ENCODE measurements at places on chromosomes 2 and 18.

GRCh38 chr2:43073401-43073825, 153.0 kb downstream of the ZFP36L2 start:
- peak; percentile 77 for DNase-seq

- DNase-seq: peak; percentile 87
Observed at GRCh38 chr2:40332191-40332826, 119.6 kb downstream of the SLC8A1 start.

GRCh38 chr2:135175177-135175576, 123.1 kb downstream of the RAB3GAP1 start:
- DNase-seq: no peak

GRCh38 chr2:96864343-96865091, 5.4 kb downstream of the SEMA4C start:
- no peak for DNase-seq

DNA sequence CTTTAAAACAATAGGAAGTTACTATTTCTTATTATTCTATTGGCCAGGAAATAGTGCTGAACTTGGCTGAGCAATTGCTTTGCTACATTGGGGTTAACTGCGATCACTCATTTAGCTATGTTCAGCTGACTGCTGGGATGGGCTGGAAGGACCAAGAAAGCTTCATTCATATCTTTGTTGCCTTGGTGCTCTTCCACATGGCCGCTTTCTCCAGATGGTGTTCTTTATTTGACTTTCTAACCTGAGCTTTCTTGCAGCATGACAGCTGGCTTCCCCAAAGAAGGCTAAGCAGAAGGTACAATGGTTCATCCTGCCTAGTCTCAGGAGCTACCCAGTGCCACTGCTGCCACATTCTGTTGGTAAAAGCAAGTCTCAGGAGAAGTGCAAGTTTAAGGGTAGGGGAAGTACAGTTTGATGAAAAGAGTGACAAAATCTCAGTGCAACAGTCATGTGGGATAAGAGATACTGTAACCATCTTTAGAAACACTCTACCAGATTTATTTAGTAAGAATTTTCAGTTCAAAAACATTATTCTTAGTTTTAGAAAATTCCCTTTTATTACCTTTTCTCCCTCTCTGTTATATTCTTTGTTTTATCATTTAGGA, 180.6 kb upstream of the RBMS1 start:
- DNase-seq: no peak

- DNase-seq: no peak
Observed at GRCh38 chr2:168350380-168350779, 103.0 kb upstream of the STK39 start.

DNA sequence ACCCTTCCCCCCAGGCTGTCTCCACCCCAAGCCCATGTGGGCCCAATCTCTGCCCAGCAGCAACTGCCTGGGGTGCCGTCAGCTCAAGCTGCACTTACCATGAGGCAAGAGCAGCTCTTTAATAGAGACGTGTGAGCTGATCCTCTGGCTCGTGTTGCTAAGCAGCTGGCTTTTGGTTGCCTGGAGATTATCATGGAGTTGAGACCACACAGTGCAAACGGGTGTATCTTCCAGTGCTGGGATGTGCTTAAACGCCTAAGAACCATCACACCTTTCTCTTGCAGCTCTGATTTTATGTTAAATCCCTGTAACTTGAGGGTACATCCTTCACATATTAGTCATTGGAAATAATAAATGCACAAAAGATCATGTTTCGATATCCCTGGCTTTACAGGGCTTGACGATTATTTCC, 271.1 kb downstream of the PRKCE start:
- no peak for DNase-seq

DNA sequence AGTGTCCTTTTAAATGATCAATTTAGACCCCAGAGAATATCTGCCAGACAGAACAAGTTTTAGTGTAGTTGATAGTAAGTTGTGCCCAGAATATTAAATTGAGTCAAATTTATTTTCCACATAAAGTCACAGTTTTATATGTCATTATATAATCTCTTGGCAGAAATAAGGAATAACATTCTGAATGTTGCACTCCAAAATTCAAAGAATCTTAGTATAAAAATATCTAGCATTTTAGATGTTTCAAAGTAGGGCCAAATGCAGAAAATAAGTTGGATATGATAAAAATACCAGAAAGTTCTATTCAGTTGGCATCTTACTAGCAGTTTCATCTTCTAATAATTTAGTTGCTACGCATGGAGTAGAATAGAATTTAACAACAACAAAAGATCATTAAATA, 33.5 kb downstream of the SCN1A start:
- no peak for DNase-seq

GRCh38 chr18:43642727-43643330, 365.5 kb upstream of the SYT4 start:
- no peak for DNase-seq

GRCh38 chr2:233223059-233223894, 28.2 kb upstream of the ATG16L1 start:
- no peak for DNase-seq

DNA sequence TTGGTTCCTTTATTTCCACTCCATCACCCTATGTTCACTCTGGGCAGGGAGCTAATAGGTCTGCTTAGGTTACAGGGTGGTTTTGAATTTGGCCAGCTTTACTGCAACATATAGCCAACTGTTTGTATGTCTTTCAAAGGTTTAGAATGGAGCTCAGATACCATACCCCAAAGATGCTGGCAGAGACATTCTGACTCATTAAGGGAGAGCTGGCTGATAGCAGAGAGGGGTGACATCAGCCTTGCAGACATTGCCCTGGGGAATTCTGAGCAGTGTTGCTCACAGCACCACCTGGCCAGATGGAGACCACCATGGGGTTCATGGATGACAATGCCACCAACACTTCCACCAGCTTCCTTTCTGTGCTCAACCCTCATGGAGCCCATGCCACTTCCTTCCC, 2.1 kb downstream of the PROKR1 start:
- DNase-seq: peak; percentile 3

DNA sequence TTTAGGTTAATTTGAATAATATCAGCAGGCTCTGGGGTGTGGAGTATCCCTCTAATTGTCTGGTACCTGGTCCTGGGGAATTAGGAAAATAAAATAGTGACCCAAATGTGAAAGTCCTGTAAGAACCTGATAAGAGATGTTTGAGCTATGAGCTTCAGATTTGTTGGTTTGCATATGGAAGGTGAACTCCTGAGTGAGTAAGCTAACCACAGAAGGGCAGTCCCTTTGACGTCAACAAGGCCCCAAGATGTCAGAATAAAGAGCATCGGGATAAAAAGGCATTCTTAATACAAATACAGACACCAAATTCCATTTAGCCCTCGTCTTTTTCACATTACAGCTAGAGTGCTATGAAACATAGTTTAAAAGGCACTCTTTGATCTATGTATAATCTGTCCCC, 1366.3 kb upstream of the TMEFF2 start:
- DNase-seq: peak; percentile 4

- no peak for DNase-seq
Observed at GRCh38 chr2:180099308-180099707, 92.2 kb upstream of the CWC22 start.

- DNase-seq: no peak
Observed at GRCh38 chr2:138321458-138321857, 180.1 kb upstream of the SPOPL start.

- peak; percentile 86 for DNase-seq
Observed at GRCh38 chr2:9145109-9145751, 61.4 kb upstream of the ASAP2 start.

DNA sequence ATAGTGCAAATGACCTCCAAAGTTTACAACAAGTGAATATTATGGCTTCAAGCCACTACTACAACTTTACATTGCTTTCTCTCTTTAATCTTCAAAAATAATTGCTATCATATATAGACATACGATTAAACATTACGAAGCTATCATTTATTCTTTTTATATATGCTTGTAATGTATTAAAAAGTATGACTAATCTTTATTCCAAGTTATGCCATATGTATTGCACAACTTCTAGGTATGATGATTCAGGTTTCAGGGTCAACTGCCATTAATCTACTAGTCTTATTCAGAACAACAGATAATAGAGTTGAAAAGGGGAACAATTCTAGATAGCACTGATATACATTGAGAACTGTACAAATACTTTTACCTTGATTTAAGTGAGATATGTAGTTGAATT, 506.2 kb upstream of the TMEFF2 start:
- DNase-seq: no peak

- peak; percentile 19 for DNase-seq
Observed at GRCh38 chr2:118089139-118089800, 999 bp downstream of the INSIG2 start.

DNA sequence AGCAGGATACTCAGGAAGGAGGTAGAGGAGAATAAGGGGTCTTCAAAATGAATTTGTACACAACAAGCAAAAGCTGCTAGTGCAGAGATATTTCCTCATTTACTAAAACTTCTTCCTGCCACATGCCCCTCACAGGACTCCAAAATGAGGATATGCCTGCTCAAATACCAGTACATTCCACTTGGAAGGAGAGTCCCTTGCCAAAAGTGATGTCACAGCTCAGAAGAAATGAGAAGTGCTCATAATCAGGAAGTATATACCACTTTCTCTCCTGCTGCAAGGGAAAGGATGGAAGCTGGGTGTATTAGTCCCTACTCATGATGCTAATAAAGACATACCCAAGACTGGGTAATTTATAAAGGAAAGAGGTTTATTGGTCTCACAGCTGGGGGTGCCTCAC, 87.7 kb upstream of the FSHR start:
- DNase-seq: peak; percentile 68

- DNase-seq: peak; percentile 66
Observed at GRCh38 chr18:57925706-57926105, 118.3 kb upstream of the NEDD4L start.

GRCh38 chr2:129438501-129439057, 540.9 kb upstream of the RAB6C start:
- no peak for DNase-seq

GRCh38 chr2:72629062-72629461, 196.8 kb downstream of the EXOC6B start:
- DNase-seq: no peak

DNA sequence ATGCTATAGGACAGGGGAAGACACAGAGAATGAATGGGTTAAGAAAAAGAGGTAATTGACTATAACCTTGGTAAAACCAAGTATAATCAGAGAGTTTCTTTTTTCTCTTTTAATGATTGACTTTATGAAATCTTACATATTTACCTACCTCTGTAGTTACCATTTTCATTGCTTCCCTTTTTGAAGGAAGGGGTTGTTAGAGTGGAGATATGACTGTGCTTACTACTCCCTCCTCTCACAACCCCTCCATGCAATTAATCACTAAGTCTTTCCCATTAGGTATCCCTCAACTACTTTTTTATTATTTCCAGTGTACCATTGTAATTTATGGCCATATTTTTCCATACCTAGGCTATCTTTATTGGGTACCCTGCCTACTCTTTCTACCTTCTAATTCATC, 71.4 kb downstream of the WDR7 start:
- no peak for DNase-seq

GRCh38 chr2:101921319-101921952, 70.3 kb upstream of the IL1R2 start:
- no peak for DNase-seq

GRCh38 chr2:46849721-46850556, 65.7 kb downstream of the MCFD2 start:
- peak; percentile 57 for DNase-seq

DNA sequence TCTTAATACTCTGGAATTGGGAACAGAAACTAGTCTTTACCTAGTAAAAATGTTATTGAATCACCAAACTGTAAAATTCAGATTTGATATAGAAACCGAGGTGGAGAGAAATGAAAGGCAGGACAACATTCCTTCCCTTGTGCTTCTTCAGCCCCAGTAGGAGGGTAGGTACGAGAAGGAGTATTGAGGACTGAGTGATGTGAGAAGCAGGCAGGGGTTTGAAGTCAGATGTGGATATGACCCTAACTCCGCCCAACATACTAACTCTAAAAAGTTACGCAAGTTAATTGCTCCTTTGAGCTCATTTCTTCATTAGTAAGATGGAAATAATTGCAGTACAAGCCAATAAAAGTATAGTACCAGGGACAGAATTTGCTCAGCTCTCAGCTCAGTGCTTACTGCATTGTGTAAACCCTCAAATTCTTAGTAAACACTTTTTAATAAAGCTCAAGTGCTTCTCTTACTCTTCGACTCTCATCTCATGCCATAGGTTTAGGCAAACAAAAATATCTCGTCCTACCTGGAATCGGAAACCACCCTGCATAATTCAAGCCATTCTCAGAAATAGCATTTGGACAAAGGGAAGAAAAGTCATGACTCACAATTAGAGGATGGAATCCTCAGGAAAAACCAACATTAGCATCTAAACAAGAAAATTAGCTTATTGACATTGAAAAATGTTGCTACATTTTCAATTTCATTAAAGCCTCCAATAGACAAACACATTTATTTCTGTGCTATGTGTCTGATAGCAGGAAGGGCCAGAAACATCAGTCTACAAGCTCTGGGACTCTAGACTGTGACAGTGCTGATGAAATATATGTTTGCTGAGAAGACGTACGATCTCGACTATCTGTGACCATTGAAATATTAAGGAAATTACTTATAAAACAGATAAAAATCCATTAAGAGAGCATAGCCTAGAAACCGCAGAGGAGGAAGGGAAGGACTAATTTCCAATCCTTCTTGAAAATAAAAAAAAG, 161.3 kb downstream of the HNMT start:
- no peak for DNase-seq

GRCh38 chr18:58361212-58361611, 267.7 kb downstream of the ALPK2 start:
- no peak for DNase-seq

GRCh38 chr2:147068071-147068470, 776.8 kb upstream of the ACVR2A start:
- DNase-seq: no peak

GRCh38 chr2:173415431-173416381, 61.0 kb downstream of the CDCA7 start:
- DNase-seq: peak; percentile 39

- DNase-seq: no peak
Observed at GRCh38 chr18:11096839-11097750, 52.3 kb downstream of the PIEZO2 start.

DNA sequence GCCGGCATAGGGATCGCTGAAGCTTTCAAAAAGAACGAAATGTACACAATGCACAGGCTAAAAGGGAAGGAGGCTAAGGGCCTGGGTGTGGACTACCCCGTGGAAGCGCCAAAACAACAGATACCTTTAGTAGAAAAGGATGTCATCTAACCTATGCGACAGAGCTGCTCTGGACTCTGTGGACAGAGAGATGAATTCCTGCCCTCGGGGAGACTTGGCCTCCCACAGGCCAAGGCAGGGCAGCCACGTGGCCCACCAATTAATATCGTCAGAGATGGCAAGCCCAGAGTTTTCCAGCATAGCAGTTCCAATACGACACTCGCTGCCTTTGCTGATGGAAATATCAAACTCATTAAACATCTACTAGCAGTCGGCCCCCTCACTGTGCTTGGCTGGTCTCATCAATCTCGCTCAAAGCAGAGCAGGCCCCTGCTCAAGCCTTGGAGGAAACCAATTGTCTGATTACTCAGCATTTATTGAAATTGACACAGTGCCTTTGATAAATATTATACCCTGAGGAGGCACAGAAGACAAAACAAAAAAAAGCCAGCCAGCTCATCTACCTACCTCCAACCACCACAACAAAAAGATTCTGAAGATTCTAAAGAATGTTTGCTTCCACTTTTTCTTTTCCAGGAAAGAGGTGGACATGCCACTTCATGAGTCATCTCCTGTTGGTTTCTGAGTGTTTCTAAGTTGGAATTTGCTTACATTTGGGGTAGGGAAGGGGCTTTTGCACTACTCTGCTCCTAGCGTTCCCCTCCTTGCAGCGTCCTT, 79.0 kb upstream of the ACAA2 start:
- DNase-seq: peak; percentile 5

All from fibroblast of skin of right quadriceps (primary cell).